Fibroblast of the aortic adventitia (primary cell): ENCODE measurements at places on chromosomes 5 and 9.

DNA sequence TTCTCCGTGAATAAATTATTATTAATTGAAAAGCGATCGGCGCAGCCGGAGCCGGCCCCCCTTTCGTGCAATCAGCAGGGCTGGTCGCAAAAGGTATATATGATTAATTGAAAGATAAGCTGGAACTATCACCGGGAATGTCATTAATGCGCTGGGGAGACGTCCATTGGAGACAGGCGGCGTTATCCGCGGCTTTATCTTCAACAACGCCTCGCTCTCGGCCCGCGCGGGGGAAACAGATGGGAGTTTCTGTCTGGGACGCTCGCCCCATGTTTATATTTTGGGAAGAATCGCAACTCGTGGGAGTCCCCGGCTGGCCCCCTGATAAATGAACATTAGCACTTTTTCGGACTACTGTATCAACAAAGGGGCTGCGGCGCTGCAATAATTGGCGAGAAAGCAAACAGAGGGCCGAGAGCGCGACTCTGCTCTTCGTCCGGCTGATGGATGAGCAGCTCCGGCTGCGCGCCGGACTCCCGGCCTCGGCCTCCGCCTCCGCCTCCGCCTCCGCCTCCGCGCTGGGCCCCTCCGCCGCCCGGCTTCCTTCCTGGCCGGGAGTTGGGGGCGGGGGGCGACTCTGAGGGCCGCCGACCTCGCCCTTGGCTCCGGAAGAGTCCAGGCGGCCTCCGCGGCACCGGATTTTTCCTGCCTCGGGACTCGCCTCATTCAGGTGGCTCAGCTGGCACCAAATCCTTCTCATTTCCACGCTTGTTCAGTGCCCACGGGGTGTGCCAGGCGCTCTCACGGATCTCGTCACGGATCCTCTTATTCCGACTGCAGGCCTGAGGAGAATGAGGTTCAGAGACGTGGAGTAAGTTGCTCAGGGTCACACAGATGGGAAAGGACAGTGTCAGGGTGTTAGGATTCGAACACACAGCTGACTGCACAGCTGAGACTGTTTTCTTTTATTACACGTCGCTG, 3.6 kb upstream of the NKX2-5 start:
- no peak for DNase-seq

DNA sequence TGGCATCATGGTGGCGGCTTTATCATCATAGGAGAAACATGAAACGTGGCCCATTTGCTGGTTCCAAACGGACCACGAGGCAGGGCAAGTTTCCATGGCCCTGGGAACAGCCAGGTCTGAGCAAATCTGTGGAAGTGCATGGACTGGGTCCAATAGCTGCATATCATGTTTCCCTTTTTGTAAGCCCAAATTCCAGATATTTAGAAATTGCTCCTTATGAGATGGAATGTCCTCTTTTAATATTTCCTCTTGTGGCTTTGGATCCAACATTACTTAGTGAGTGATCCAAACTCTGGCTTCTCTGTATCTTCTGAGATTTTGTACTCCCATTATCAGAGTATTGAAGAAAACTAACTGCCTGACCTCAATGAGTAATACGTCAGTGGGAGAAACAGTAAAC, 79.8 kb upstream of the FBXL7 start:
- DNase-seq: no peak

GRCh38 chr5:180353048-180353979, at the start of gene GFPT2:
Gene GFPT2, minus strand, starts transcription at chr5:180353336. Its CDS starts 119 bp downstream, at chr5:180353217.
- DNase-seq: peak; percentile 70

DNA sequence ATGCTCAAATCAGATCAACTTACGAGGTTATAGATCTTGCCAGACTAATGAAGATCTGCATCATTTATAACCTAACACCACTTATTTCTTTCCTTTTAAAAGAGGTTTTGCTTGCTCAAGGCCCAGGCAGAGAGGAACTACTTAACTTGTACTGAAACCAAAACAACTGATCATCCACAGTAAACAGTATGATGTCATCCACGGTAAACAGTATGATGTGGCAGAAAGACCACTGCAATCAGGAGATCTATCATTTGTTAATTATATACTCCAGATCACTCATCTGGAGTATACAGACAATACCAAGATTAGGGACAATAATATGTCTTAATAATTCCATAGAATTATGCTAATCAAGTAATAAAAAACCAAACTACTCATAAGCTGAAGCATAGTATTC, 116.8 kb downstream of the ADAMTS6 start:
- DNase-seq: peak; percentile 17

GRCh38 chr5:14032918-14033317, 88.4 kb upstream of the DNAH5 start:
- peak; percentile 53 for DNase-seq

GRCh38 chr9:105858877-105859276, 164.5 kb downstream of the TMEM38B start:
- no peak for DNase-seq

GRCh38 chr9:5790923-5791322, 42.0 kb downstream of the ERMP1 start:
- no peak for DNase-seq

DNA sequence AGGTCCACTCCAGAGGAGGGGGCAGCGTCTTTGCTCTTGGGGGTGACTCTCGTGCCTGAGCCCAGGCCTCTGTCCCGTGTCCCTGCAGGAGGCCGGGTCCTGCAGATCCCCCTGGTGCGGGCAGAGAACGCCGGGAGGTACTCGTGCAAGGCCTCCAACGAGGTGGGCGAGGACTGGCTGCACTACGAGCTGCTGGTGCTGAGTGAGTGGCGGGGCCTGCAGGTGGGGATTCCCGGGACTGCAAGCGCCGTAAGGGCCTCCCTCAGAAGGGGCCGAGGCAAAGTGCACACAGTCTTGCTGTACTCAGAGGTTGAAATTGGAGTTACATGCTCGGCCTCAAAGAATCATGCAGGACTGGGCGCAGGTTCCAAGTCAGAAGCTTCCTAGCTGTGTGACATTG, 62.7 kb upstream of the ASS1 start:
- no peak for DNase-seq

DNA sequence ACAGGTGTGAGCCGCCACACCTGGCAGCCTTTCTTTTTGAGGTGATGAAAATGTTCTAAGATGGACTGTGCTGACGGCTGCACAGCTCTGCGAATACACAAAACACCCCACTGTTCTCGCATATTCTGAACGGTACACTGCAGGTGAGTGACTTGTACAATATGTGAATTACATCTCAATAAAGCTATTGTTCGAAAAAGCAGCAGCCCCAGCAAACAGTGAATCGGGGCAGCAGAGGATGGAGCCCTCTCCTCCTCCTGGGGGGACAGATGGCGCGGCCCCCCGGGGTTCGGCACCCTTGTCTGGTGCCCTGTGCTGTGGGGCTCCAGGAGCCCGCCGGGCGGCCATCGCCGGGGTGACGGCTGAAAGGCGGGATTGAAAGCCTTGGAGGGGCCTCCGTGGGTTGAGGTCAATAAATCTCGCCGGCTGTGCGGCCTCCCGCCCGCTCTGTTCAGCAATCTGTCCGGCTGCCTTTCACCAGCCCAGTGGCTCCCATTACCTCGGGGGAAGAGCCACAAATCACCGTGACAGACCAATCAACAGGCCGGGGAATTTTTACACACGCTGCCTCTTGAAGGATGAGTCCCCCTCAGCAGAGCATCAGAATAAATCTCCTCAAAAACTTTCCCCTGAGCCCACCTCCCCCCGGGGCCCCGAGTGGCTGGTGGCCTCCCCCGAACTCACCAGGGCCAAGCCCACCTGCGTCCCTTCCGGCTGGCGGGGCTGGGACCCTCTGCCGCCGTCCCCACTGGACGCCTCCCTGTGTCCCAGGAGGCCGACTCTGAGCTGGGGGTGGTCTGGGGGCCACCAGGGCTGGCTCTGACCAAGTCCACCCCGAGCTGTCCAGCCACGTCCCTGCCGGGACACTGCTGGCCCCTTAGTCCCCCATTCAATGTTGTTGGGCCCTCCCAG, 37.8 kb upstream of the TMEM250 start:
- DNase-seq: no peak

DNA sequence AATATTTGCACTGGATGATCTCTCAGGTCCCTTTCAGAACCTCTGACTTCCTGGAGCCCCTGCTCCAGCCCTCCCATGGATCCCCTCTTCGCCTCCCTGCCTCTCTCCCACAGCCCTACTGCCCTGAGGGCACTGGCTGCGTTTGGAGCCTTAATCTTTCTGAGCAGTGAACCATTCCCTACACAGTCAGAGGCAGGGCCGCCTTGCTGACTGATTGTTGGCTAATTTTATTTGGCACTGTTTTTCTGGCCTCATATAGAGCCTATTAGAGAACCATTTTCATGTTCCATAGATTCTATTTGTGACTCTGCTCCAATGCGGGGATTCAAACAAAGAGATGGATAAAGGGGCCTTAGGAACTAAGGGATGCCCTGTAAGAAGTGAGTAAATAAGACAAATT, 91.1 kb downstream of the BRINP1 start:
- DNase-seq: no peak

- no peak for DNase-seq
These were observed 292.2 kb downstream of the IRX2 start for GRCh38 chr5:2459251-2459650.

DNA sequence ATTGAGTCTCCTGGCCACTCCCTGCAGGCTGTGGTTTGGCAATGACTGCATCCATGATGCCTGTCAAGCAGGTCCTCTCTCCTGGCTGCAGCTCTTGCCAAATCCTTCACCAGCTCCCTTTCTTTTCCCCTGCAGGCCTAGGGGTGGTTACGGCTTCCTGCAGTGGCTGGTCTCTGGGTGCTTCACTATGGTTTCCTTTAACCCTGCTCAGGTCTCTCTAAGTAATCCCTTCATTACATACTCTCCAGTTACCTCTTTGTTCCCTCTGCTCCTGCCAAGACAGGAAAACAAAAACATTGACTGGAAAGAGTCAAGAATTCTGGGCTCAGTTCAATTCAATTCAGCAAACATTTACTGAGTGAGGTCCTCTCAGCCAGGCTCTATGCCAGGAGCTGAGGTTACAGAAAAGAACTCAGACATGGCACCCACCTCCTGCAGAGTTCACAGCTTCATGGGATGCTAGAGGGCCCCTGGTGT, 19.8 kb upstream of the PTPN3 start:
- DNase-seq: no peak

DNA sequence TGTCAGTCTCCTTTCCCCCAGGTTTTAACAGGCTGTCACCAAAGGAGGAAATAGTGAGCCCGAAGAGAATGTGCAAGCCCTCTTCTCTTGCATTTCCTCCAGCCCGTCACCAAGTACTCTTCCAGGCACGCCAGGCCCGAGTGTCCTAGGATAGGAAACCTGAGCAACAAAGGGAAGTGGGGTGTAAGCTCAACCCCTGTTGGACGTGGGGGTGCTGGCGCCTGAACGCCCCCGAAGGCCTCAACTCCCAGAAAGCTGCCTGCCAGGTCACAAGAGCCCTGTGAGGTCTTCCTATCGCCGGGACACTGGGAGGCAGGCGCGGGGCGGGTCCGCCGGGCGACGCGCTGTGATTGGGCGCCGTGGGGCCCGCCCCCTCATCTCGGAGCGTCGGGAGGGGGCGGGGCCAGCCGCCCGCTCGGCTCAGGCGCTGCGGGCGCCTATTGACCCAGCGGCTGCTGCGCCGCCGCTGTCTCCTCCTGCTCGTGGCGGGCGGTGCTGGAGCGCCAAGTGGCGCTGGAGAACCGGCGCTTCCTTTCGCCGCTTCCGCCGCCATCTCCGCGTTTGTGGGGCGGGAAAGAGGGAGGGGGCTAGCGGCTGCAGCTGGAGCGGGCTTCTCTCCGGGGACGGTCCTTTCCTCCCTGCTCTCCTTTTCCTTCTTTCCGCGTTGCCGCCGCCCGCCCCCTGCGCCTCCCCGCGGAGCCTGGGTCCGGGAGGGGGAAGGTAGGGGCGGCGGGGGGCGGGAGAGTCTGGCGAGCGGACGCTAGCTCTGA, 572 bp upstream of the MAN2A1 start:
- DNase-seq: peak; percentile 79

DNA sequence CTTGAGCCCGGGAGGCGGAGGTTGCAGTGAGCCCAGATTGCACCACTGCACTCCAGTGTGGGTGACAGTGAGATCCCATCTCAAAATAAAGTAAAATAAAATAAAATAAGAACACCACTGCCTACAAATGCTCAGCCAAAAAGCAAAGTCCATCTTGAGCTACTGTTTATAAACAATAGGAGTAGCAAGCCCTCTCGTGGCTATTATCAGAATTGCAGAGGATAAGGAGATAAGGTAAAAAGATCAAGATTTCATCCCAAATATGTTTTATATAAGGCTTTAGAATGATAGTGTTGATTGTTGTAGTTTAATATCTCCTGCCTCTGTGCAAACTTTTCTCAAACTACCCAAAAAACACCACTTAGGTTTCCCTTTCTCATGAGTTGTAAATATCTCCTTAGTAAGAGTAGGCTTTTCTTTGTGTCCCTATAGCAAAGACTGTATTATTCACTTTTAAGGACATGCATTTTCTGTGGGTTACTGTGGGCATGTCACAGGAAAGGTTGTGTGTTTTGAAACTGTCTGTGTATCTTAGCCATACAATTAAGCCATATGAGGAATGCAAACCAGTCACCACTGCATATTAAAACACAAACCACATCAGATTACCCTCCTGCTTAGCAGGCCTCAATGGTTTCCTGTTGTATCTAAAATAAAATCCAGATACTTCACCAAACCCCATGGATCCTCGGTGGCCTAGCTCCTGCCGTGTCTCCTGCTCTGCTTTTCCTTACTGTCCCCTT, 31.8 kb upstream of the CKS2 start:
- peak; percentile 87 for DNase-seq

GRCh38 chr5:168209244-168209995, 82.0 kb upstream of the WWC1 start:
- no peak for DNase-seq

DNA sequence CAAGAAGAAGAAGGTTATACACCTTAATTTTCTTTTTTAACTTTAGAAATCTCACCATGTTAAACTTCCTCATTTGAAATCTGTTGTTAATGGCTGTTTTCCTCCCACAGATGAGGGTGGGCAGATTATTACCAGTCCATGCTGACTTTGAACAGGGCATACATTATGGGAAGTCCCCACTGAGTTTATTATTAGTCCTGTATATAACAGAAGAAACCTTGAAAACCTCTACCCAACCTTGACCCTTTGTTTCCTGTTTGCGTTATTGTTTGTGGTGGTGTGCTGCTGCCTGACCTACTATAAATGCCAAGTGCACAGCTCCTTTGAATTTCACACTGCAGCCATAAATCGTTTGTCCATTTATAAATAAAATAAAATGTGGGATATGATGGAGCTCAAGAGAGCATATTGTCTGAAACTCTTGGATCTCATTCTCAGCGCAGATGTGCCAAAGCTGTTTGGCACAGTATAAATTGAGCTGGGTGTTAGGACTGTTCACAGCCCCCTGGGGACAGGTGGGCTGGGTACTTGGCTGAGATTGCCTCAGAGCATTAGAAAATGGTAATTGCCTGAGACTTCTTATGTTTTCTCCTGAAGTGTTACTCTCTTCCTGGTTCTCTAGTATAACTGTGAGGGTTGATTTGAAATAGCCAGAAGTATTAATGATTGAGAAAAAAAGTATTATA, 139.6 kb downstream of the SPATA31D1 start:
- no peak for DNase-seq

GRCh38 chr5:132865668-132866341, 464 bp downstream of the GDF9 start:
- no peak for DNase-seq

GRCh38 chr5:52255308-52255707, 532.4 kb upstream of the ITGA1 start:
- DNase-seq: no peak

- no peak for DNase-seq
These were observed 39.0 kb downstream of the FAM240B start for GRCh38 chr9:38680837-38681445.

GRCh38 chr5:94244921-94245320, 373.5 kb downstream of the KIAA0825 start:
- no peak for DNase-seq
